ENCODE measurements at places on chromosomes 2 and 18.

DNA sequence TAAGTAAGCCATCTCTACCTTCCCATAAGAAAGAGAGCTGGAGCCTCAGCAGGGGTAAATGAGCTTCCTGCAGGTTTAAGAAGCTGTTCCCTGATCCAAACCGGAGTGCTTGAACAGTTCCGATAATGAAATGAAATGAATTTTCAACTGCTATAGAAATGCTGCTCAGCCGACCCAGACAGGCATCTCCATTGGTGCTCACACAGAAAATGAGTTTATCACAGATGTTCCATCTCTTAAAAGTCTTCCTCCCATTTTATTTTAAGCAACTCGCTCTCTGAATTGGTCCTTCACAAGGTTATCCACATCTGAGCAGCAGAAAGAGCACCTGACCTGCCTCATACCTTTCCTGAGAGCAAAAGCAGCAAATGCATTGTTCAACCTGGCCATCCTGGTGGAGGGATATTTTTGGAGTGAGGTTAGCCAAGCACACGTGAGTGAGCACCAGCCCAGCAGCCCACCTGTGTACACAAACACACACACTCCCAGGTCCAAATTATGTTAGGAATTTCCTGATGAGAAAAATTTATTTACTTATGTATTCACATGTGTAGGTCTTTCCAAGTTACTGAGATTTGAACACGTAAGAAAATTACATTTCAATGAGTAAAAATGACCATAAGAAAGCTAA is 42.2 kb upstream of the CCDC68 start:
- no peak for DNase-seq

DNA sequence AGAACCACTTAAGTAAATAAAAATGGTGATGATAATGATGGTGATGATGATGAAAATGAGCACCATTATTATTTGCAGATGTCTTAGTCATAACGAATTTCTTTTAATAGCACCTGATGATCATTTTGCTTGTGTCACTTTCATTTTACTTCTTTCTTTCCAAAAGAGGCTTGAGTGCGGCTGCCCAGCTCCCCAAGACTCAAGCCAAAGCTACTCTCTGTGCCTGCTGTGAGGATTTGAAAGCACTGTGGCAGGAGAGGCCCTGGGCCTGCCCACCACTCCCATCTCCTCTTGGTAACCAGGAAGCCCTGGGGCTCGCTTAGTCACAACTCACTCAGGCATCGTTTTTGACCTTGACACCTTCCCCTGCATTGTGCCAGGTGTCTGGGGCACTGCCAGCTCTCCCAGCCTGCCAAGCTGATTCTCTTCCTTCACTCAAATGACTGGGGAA is 41.2 kb downstream of the RPL37A start:
- no peak for DNase-seq

DNA sequence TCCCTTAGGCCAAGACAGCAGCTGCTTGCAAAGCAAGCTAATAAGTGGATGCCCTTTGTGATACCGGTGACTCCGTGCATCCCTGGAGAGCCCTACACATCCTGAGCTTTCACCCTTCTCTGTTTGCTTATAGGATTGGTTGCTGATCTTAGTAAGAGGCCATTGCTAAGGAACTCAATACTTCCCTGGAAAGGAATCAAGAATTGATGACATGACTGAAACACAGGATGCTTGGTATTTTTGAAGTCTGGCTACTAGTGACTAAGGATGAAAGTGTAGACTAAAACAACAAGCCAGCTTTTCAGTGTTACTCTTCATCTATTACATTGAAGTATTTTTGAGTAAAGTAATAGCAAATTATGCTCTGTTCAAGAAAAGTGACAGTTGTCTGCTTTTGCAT is 123.0 kb upstream of the SERPINE2 start:
- peak; percentile 84 for DNase-seq

DNA sequence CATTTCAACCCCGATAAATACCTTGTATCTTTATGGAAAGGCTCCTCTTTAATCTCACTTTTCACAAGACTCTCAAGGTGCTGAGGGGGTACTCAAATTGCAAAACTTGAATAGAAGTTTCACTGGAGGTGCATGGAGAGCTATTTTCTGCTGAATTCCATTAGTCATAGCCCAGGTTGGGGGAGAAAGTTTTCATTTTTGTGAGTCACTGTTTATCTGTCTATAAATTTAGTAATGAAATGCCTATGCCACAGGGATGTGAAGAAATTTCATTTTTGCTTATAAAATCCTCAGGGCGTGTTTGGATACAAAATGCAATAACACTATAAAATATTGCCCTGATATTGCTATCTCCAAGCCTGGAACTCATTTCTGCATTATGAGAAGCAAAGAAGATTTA is 346.3 kb downstream of the LRATD1 start:
- DNase-seq = no peak

GRCh38 chr2:6342273-6342920 is 523.3 kb downstream of the CMPK2 start:
- DNase-seq = no peak

GRCh38 chr2:202717598-202718310 is 83.0 kb downstream of the FAM117B start:
- no peak for DNase-seq

DNA sequence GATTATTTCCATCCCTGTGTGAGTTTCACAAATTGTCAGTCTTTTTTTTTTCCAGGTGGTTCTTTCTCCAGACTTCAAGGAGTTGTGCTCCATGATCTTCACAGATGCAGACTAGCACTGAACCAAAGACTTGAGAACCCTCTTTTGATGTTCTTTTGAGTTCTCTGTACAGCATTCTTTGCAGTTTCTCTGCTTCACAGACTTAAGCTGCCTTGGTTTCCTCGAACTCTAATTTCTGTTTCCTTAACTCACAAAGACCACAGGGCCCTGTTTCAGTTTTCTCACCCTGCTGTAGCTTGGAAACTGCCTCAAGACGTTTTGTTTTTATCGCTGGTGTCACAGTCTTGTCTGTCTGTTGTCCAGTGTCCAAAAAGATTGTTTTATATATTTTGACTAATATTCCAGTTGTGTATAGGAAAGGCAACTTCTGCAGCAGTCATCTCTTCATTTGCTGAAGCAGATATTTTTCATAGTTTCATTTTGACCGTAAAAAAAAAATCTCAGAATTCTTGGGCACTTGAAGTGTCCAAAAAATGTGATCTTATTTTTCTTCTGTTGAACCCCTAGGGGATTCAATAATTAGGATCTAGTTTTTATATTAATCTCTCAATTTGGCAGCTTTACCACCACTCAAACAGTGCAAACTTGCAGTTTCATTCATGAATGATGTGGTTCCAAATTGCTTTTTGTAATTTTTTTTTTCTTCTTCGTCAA is 97.0 kb upstream of the MC4R start:
- DNase-seq = no peak

DNA sequence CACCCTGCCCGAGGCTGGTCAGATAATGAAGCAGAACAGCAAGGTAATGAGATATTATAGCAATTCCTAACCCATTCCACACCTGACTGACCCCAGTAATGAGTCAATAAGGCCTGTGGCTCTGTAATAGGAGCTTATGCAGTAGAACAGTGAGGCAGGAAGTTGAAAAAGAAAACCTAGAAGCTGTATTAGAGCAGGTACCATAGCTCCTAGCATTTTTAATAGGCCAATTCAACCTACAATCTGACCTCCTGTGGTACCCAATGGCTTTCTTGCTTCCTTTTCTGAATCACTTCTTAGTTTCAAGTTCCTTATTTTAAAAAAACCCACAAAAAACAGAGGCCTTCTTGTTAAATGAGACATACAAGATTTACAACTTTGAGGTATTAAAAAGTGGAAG is 43.6 kb upstream of the MAP2 start:
- no peak for DNase-seq

DNA sequence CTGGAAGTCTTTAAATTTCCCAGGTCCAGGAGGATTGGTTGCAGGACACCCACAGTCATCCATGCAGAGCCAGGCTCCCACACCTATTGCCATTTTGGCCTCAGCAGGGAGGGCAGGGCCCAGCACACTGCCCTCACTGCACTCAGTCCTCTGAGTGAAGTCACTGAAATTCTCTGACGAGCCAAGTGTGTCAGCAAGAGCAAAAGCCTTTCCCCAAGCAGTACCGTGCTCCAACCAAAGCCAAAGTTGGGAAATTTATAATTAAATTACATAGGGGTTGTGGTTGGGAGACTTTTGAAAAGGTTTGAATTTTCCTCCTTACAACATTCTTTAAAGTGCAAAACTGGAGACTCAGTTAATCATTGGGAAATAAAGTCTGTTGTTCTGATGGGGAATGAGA is 98.5 kb upstream of the CD226 start:
- peak; percentile 36 for DNase-seq

DNA sequence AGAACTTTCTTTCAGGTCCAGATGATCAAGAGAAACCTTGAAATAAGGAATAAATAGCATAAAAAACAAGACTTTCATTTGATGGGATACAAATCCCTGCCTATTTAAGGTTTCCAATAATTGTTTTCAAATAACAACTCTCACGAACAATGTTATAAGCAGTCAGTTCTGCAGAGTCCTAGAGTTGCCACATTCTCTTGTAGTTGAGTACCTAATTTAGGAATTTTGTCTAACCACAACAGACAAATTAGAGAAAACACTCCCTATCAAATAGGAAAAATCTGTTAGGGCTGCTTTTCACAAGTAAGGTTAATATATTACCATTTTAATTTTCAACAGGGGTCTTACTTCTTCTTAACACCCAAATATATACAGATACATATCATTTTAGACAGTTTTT is 130.1 kb upstream of the CDH20 start:
- DNase-seq = peak; percentile 18

DNA sequence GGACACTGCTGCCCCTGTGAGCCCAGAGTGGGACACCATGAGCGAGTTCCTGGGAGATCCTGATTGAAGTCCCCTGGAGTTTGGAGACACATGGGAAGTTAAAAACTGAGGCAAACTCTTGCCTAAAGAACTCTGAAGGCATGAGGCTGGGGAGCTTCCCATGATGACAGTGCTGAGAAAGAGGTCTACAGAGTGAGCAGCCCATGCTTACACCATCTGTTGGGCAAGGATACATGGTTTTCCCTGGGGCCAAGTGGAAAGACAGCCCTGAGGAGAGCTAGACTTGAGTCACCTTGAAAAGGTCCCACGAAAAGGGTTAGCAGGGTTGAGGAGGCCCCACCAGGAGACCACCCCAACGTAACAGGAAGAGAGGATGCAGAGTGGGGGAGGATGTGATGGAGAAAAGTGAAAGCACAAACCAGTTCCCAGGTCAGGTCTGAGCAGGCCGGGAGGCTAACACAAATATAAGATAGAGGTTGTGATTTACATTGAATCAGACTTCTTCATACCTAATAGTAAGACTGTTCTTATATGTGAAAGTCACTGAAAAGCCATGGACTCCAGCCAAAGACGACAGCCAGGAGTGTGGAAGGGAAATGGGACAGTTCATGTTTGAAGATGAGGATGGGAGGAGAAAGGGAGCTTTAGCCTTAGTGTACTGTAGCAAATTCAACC is 13.5 kb upstream of the FEZ2 start:
- DNase-seq = no peak

- DNase-seq = no peak
Observed at GRCh38 chr2:151176661-151177060, 85.0 kb downstream of the RBM43 start.

GRCh38 chr2:48272199-48272598 is 257.8 kb upstream of the STON1 start:
- DNase-seq = no peak

GRCh38 chr2:54114936-54115283 is 505 bp upstream of the ACYP2 start:
- DNase-seq = no peak

DNA sequence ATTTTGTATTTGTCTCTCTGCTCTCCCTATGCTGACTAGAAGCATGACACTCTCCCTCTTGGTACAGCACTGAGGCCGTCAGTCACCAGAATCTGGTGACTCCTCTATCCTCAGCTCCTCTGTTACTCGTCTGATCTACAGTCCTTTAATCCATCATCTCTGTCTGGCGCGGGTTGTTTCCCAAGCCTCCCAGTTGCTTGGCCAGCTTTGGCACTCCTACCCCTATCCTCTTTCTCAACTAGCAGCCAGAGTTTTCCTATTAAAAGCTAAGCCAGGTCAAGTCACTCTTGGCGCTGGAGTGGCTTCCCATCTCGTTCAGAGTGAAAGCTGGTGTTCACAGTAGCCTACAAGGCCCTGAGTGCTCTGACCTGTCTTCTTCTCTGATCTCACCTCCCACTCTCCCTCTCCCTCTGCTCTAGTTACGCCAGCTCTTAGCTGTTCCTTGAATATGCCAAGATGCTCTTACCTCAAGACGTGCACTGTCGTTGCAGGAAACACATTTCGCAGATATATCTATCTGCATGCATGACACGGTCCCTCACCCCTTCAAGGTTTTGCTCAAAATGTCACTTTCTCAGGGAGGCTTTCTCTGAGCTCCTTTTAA is 41.8 kb upstream of the PSME4 start:
- no peak for DNase-seq

GRCh38 chr2:44553456-44553855 is 191.7 kb downstream of the CAMKMT start:
- DNase-seq = peak; percentile 61

- no peak for DNase-seq
Observed at GRCh38 chr2:9356261-9356660, 67.1 kb downstream of the ITGB1BP1 start.

GRCh38 chr18:13269521-13270011 is 51.0 kb downstream of the LDLRAD4 start:
- DNase-seq = peak; percentile 25

DNA sequence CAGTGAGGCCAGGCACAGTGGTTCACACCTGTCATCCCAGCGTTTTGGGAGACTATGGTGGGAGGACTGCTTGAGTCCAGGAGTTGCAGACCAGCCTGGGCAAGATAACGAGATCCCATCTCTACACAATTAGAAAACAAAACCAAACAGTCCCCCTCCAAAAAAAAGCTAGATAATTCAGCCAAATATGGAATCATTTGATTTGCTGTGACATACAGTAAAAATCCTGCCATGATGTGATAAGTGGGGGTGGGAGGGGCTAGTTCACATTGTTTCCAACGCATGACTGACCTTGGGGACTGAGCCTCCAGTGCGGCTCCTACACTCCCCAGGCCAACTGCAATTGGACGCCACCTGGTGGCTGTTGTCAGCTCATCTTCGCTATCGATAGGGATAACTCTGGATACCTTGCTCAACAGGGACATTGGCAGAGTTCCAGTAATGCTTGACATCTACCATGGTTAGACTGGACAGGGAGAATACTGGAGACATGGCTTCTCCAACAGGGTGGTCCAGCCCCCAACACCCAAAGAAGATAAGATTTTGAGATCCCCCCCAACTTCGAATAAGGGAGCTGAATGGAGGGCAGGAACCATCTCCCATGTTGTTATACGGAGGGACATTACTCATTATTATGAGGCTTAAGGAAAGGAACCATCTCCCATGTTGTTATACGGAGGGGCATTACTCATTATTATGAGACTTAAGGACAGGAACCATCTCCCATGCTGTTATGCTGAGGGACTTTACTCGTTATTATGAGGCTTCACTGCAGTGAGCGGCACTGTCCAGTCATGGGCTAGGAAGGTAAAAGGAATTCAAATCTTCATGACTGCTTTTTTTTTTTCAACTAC is 135.9 kb downstream of the TGIF1 start:
- peak; percentile 80 for DNase-seq
